ENCODE measurements at places on chromosomes 16 and 17.
A peak's percentile ranks its signal among the peaks of the same experiment; 100 is the strongest.

- DNase-seq = no peak
Measured at GRCh38 chr16:86970726-86971125, 346.5 kb downstream of the C16orf95 start.

DNA sequence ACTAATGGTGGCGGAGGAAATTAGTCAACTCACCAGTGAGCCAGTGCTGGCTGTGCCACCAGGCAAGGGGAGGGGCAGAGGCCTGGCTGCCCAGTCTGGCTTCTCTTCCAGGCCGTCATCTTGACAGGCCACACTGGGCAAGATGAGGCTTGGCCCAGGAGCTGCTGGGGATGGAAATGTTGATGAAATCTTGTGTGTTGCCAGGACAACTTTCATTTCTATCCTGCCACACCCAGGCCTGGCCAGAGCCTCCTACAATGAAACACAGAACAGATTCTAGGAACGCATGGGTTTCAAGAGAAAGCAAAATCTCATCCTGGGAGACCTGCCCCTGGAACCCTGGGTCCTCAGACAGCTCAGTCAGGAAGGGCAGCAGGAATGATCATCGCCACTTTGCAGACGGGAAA lies 9.3 kb downstream of the HEXIM2 start:
- no peak for DNase-seq

DNA sequence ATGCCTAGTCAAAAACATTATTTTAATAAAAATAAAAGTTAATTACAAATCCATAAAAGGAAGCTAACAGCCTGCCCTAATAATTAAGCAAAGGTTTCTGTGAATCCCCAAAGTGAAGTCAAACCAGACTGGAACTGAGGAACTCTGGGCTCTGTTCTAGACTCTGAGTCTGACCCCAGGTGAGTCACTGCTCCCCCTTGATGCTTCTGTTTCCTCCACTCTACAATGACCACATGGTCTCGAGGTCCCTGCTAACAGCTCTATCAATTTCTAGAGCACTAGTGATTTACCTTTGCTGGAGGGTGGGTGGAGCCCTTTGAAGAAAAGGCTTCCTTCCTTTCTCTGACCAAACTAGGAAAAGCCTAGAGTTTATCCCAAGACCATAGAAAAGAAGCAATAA lies 32.4 kb downstream of the XPO6 start:
- DNase-seq = no peak

- no peak for DNase-seq
Measured at GRCh38 chr17:38617074-38617860, 11.5 kb upstream of the SRCIN1 start.

DNA sequence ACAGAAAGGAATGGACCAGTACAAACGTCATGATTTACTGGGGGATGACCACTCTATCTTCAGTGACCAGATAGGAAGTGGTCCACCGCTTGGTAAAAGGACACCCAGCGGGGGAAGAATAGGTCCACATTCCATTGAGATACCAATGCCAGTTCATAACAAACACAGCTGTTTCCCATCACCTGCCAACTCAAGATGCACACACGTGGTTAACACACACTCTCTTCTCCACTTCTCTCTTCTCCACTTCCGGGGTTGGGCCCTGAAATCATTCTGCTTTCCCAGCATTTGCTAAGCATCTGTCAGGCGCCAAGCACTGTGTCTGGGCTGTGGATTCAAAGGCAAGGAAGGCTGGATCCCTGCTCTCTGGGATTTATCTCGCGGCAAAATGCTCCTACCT lies 175.5 kb downstream of the SLC39A11 start:
- no peak for DNase-seq

GRCh38 chr17:49338883-49339282 lies 23.2 kb downstream of the ZNF652 start:
- no peak for DNase-seq

- DNase-seq = peak; percentile 47
Measured at GRCh38 chr17:36936455-36937000, 747 bp upstream of the LHX1 start.

GRCh38 chr16:85583491-85584181 lies 29.5 kb upstream of the GSE1 start:
- DNase-seq = no peak

DNA sequence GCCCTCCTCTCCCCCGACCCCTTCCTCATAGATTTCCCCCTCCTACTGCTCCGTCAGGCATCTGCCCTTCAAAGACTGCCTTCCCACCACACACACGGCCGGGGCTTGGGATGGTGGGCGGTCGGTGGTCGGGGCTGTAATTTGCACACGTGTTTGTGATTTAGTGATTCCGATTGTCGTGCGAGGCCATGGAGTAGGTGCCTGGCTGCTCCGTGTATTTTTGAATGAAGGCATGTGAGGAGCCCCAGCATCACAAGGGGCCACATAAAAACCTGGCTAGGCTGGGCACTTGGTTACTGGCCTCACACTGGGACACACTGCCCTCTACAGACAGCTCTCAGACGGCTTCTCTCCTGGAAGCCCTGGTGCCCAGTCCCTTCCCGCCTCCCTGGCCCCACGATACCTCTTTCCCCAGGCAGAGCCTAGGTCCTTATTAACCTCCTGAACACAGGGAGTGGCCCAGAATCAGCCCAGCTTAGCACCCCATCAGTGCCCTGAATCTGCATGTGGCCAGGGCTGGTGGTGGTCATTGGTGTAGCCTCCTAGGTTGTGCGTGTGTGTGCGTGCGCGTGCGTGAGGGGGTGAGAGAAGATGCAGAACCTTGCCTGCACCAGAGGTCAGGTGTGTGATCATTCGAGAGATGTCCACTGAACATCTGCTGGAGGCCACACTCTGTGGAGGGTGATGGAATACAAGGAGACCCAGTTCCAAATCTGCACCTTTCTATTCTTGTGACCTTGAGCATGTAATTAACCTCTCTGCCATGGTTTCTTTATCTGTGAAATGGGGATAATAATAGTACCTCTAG lies 1.3 kb upstream of the SOCS1 start:
- DNase-seq = peak; percentile 77

DNA sequence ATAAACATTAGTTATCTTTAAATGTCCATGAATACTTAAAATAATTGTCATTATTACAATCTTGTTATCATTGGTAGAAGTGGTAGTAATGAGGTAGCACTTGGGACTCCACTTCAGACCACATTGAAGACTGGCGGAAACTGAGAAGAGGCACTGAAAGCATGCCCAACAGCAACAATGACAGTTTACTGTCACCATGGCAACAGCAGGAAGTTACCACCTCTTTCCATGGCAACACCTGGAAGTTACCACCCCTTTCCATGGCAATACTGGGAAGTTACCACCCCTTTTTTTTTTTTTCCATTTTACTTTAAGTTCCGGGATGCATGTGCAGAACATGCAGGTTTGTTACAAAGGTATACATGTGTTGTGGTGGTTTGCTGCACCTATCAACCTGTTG lies 494.9 kb upstream of the RBFOX1 start:
- DNase-seq = no peak

DNA sequence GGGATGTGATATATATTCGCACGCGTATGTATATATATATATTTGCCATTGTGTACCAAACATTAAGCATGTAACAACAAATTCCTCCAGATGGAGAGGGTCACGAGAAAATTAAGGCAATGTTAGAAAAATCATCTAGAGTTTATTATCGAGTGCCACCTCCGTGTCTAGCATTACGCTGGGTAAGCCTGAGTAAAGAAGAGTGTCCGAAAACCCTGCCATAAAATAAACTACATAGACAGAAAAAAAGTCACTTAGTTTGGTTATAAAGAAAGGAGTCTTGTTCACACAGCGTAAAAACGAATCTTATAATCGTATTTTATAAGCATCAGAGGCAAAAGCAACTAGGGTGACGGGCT lies 644 bp upstream of the RHOT1 start:
- no peak for DNase-seq

DNA sequence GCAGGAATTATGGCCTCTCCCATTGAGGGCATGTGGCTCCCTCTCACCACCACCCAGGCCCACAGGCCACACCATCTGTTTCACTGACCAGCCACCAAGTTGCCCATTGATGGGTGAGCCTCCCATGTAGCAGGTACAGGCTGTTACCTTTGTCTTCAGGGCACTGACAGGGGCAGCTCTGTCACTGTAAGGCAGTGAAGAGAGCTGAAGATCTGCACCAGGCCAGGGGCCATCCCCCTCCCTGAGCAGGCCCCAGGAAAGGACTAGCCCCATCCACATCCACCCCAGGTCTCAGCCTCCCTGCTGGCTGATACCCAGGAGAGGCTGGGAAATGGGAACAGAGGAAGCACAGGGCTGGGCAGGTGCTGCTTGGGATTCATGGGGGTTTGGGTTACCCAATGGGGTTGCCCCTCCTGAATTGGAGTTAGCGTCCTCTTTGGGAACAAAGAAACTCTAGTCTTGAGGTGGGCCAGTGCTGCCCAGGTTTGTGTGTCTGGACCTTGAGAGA lies 1691.4 kb downstream of the TP53TG3F start:
- no peak for DNase-seq

GRCh38 chr17:16918443-16918842 lies 53.5 kb downstream of the TNFRSF13B start:
- DNase-seq = no peak

DNA sequence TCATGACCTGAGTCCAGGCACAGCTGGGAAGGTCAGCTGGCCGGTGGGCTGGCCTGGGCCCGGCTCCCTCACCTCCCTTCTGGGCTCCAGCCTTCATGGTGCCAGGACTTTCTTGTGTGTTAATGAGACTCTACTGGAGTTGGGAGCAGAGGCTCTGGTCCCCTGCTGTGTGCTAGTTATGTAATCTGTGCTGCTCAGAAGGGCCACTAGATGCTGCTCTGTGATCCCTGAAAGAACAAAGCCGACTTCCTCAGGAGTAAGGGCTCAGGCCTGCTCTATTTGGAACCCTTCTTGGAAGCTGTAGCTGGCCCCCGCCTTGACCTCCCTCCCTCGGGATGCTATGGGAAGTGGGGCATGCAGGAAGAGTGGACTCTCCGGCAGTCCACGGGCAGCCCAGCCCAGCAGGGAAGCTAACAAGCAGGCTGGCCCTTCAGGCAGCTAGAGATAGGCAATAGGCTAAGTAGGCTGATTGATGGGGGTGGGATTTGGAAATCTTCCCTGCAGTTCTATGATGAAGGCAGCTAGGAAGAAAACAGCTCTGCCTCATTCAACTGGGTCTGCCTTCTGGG lies 3.3 kb upstream of the CDK5R1 start:
- DNase-seq = peak; percentile 78

DNA sequence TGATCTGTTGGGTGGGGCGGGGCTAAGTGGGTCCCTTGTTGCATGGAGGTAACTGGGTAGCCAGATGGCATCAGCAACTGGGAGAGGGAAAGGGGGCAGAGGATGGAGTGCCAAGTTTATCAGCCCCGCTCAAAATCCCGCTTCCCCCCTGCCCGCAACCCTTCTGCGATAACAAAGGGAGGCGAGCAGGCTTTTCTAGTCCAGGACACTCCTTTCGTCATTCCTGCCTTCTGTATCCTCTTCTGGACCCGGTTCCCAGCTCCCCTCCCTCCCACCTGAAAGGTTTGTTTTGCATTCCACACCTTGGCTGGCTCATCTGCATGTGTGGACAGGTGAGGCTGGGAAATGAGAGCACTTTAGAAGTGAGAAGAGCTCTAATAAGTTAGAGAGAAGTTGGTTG lies 53.3 kb downstream of the HLF start:
- no peak for DNase-seq

GRCh38 chr17:21078016-21078780 lies 35.4 kb upstream of the USP22 start:
- DNase-seq = no peak

- DNase-seq = no peak
Measured at GRCh38 chr17:41792845-41793783, 6.6 kb upstream of the JUP start.

- DNase-seq = no peak
Measured at GRCh38 chr16:55184052-55184451, 140.0 kb upstream of the IRX6 start.

DNA sequence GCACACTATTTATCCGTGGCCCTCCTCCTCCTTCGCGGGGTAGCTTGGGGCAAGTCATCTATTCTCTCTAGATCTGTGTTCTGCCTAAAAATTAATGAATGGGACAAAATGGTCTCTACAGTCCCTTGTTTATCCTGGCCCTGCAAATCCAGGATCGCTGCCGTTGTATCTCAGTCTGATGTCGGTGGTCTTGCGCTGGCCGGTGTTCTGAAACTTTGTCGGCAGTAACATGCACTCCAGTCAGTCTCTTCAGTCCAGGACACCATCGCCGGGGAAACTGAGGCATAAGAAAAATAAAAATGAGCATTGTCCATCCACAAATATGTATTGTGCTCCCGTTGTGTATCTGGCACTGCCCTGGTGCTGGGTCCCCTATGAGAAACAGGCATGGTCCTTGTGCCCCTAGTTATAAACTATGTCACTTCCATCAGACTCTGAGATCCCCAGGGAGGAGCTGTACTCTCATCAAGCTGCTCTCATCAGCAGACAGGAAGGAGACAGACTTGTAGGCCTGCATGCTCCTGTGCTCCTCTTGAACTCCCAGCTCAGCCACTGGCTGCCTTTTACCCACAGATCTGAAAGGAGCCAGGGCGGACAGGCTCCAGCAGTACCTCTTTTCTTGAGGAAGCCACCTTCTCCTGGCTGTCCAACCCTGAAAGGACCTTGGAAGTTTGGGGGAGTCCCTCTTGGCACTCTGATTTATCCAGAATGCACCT lies 13.7 kb upstream of the CA4 start:
- no peak for DNase-seq

DNA sequence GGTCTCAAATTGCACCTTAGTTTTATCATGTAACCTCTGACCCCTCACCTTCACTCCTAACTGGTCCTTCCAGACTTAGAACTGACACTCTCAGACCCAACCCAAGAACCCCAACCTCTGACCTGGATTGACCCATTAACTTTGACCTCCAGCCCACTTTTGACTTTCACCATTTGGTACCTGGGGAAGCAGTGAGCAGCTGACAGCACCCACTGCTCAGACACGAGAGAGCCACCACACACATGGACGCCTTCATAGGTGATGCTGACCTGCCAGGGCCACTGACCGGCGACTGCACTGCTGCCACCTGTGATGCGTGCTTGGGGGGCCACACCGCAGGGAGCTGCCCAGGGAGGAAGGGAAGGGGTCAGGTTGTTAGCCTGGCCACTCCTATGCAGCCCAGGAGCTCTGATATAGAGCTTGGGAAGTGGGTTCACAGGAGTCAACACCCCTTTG lies 2.5 kb downstream of the PRSS8 start:
- DNase-seq = no peak

DNA sequence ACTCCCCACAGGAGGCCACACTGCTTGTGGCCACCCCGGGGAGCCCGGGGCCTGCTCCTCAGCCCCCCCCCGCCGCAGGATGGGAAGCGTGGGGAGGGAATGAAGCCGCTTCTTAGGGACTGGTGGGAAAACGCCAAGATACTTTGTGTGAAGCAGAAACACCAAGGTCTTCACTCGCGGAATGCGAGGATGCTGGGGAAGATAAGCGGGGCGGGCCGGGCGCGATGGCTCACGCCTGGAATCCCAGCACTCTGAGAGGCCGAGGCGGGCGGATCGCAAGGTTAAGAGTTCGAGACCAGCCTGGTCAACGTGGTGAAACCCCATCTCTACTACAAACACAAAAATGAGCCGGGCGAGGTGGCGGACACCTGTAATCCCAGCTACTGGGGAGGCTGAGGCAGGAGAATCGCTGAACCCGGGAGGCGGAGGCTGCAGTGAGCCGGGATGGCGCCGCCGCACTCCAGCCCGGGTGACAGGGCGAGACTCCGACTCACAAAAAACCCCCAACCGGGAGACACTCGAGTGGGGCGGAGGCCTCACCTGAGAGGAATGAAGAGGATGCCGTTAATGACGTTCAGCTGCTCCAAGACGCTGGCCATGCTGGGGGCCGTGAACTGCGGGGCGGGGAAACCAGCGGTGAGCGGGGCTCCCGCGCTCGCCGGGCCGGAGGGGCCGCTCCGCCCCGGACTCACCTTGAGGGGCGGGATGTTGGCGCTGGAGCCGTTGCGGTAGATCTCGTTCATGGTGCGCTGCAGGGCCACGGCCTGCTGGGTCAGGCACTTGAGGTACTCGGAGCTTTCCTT lies 20.3 kb downstream of the CLUH start:
- DNase-seq = peak; percentile 26

Data from GM20000 (cell line).